ENCODE measurements at places on chromosomes 2 and 18.

DNA sequence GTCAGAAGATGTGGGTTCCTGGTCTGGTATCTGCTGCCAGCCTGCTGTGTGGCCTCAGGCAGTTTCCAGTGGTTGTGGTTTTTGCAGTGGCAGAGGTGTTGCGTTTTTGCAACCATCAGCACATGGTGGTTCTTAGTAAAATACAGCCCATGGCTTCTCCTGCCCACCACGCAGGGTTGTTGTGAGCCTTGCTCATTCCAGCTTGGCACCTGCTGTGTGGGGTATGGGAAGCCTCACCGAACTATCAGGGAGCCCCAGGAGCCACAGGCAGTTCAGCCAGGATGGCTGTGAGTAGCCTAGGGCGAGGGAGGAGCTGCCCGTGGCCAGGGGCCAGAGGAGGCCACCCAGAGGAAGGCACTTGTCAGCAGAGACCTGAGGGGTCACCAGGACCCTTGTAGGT, 9.8 kb downstream of the ARID5A start:
- DNase-seq = no peak

- DNase-seq = no peak
These were observed 105.7 kb downstream of the MGAT5 start for GRCh38 chr2:134359367-134360081.

- DNase-seq = no peak
These were observed 495.0 kb downstream of the TMX3 start for GRCh38 chr18:68219872-68220271.

DNA sequence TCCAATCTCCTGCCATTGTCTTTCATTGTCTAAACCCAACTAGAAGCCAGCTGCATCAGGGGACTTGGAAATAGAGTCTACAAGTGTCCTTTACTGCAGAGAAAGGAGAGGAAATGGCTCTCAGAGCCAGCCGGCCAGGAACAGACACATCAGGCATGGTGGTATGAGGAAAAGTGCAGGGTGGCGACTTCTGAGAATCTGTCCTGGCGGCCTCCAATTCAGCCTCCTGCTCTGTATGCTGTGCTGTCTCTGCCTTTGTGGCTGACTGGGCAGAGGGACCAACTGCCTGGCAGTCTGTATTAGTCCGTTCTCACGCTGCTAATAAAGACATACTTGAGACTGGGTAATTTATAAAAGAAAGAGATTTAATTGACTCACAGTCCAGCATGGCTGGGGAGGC, 36.8 kb upstream of the AQP4 start:
- no peak for DNase-seq

DNA sequence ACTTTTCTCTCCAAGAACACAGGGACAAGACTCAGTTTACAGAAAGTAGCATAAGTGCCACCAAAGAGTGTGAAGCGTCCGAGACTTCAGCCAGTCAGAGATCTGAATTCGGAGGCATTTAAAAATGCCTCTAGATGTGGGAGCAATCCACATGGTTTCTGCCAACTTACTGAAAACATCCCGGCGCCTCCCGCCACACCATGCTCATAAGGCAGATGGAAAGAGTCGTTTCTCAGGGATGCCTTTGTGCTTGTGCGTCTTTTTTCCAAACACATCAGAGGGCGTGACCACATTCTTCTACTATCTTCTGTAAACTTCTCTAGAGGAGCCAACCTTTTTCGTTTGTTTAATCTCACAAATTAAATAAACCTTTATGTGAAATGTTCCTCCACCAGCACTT, 88.7 kb downstream of the NRP2 start:
- no peak for DNase-seq

DNA sequence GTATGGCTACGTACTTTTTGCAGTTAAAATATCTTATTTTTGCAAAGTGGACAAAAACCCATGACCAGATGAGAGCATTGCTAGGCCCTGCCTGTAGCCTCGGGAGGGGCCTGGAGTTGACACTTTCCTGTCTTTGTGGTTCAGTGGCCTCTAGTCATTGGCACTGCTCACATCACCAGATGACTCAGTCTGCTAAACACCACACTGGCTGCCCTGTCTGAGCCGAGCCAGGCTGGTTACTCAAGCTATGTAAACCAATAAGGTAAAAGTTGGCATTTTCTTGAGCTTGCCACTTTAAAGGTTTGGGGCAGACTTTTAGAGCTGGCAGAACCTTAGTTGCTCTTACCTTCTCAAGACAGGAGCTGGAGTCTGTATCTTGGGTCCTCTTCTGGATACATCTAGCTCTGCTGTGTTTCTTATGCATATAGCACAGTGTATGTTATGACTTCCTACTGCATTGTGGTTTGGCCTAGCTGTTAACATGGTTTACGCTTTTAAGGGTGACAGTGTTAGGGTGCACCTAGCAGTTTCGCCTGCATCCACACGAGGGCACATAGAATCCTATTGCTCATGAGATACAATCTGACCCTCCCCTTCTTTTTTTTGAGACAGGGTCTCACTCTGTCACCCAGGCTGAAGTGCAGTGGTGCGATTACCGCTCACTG, 76.4 kb downstream of the AP1S3 start:
- DNase-seq = no peak

All from activated CD8-positive, alpha-beta memory T cell treated with anti-CD3 and anti-CD28 coated beads for 1 hour (primary cell).